ENCODE measurements at places on chromosomes 16 and 17. TPM values are rescaled to one million over a fixed set of nuclear protein-coding genes. Genes with fewer than 3 reads are reported as not detected.

MRM1 gene
- 17.2 TPM for total RNA-seq

ELMO3 gene
- total RNA-seq: 1.5 TPM

KRTAP2-3 gene
- not detected for total RNA-seq

CMC2 gene
- total RNA-seq: 112 TPM

C17orf67 gene
- total RNA-seq: 3.5 TPM

KRTAP9-2 gene
- not detected for total RNA-seq

CORO6 gene
- 6.6 TPM for total RNA-seq

CEMP1 gene
- not detected for total RNA-seq

KRT222 gene
- 3.1 TPM for total RNA-seq

CD300LG gene
- total RNA-seq: not detected

PYDC1 gene
- not detected for total RNA-seq

TBC1D3G gene
- not detected for total RNA-seq

TP53TG3B gene
- not detected for total RNA-seq

NACA2 gene
- not detected for total RNA-seq

ATP2A1 gene
- 0.12 TPM for total RNA-seq

EFNB3 gene
- total RNA-seq: not detected

NUP93 gene
- 57.5 TPM for total RNA-seq

RNF135 gene
- 37.1 TPM for total RNA-seq

SYCE1L gene
- total RNA-seq: 2.0 TPM

PNMT gene
- total RNA-seq: not detected

SLC47A2 gene
- 62.1 TPM for total RNA-seq

FBXL16 gene
- total RNA-seq: 26.3 TPM

CDK10 gene
- total RNA-seq: 48.7 TPM

CASKIN1 gene
- total RNA-seq: 0.03 TPM

SPATA22 gene
- total RNA-seq: not detected

PRR35 gene
- not detected for total RNA-seq

RAB37 gene
- not detected for total RNA-seq

TEKT1 gene
- not detected for total RNA-seq

ASGR1 gene
- total RNA-seq: not detected

INCA1 gene
- total RNA-seq: 0.72 TPM

All from Caki2 (cell line).